ENCODE measurements at places on chromosomes 11 and 22.

DNA sequence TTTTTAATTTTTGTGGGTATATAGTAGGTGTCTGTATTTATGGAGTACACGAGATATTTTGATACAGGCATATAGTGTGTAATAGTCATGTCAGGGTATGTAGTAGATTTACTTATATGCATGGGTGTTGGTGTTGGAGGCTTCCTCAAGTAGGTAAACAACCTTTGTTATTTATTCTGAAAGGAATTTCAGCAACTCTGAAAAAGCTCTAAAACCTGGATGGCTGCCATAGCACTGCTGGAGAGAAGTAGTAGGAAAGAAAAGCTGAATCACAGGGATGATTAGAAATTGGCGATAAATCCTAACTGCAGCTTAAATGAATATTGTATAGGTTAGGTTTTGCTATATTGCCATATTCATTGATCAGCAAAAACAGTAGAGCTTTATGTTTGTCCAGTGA is 44.4 kb upstream of the ST14 start:
- DNase-seq = no peak

DNA sequence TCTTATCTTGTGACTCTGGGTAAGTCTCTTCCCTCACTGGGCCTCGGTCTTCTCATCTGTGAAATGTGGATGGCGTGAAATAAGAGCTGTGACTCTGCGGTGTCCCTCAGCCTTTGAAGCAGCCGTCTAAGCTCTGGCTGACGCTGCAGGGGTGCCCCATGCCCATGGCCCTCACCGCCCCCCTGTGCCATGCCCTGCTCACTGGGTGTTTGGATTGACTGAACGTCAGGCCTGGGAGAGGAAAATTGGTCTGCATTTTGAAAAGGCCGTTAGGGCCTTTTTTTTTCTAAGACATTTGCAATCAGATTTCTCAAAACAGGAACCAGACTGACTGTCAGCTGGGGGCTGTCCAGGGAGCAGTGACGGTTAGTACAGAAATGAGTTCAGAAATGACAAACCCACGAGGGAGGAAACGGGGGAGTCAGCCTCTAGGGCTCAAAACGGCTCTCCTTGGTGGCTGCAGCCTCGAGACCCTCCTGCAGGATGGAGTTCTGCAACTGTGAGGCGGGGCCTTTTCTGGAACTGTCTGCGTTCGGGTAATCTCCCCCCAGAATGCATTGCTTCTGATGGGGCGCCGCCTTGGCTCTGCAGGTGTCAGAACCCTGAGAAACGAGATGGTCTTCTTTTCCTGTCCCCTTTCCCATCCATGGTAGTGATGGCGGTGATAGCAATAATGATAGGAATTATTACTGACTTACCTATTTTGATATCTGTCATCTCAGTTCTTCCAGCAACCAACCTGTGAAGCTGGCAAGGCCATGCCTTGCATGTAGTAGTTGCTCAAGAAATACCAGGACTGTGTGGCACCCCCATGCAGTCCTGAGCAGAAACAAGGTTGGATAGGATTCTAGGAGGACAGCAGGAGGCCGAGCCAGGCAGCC is 2.0 kb downstream of the GRK2 start:
- DNase-seq = no peak

- DNase-seq = no peak
Measured at GRCh38 chr11:76553554-76554476, 109.0 kb downstream of the EMSY start.

GRCh38 chr11:65116370-65117205 is 913 bp downstream of the ZNHIT2 start:
- no peak for DNase-seq

DNA sequence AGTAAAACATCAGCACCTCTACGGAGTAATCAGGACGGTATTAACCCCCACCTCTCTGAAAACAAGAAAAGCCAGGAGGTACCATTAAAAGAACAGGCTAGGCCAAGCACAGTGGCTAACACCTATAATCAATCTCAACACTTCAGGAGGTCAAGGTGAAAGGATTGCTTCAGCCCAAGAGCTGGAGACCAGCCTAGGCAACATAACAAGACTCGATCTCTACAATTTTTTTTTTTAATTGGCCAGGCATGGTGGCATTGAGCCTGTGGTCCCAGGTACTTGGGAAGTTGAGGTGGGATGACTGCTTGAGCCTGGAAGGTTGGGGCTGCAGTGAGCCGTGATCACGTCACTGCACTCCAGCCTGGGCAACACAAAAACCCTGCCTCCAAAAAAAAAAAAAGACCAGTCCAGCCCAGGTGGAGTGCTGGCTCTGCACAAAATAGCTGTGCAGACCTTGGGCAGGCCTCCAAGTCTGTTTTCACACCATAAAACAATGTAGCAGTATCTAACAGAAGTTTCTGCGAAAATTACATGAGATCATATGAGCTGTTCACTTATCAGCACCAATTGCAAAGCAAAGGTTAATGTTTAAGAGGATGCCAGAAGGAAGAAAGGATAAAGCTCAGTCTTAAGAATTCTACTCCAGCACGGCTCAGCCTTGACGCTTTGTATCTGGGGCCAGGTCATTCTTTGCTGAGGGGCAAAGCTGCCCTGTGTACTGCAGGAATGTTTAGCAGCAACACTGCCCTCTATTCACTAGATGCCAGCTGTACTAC is 14.8 kb downstream of the CHKA start:
- DNase-seq = no peak

DNA sequence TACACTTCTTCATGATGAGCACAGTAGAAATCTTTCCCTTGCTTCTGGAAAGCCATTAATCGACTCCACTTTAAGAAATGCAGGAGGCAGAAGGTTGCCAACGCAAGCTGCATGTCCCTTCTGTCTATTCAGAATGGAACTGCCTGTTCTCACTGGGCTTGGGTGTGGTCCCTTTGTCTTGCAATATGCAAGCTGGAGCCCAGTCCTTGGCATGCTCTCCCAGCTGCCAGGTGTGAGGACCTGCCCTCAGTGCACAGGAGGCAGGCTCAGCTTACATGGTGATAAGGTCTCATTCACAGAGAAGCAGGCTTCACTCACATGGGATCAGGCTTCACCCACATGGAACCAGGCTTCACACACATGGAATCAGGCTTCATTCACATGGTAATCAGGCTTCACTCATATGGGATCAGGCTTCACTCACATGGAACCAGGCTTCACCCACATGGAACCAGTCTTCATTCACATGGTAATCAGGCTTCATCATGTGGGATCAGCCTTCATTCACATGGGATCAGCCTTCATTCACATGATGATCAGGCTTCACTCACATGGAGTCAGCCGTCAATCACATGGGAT is 59.2 kb upstream of the USP47 start:
- DNase-seq = no peak

- DNase-seq = no peak
Measured at GRCh38 chr11:76327756-76328388, 53.1 kb downstream of the THAP12 start.

DNA sequence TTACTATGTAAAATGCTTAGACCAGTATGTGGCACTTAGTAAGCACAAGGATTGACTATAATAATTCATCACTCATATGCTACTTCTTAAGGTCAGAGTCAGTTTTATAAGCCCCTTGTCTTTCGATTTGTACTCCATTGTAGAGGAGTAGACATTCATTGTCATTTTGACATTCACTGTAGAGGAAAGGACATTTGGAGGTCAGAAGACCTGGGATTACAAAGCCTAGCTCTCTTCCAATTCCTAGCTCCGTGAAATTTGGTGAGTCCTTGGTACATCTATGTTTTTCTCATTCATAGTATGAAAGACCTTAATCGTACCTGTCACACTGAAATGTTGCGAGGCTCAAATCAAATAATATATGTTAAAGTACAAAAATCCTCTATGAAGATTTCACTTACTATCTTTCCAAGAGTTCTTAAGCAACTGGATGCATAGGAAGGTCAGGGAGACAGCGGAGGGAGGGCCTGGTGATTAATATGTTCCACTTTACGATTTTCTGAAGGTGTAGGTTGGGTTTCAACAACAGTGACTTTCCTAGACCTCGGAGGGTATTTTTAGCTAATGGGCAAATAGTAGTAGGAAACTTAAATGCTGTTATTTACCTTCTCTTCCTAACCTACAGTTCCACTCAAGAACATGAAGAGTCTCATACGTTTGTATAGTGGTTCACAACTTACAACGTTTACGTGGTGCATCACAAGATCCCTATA is 1.4 kb upstream of the EMSY start:
- DNase-seq = no peak

GRCh38 chr11:86589856-86590589 is 82.4 kb downstream of the ME3 start:
- no peak for DNase-seq

GRCh38 chr22:19819911-19820879 is 34.5 kb downstream of the GNB1L start:
- no peak for DNase-seq

GRCh38 chr11:13347901-13348300 is 70.3 kb downstream of the BMAL1 start:
- DNase-seq = no peak

GRCh38 chr22:23823331-23823791 is 15.4 kb downstream of the DERL3 start:
- DNase-seq = no peak

- DNase-seq = no peak
Measured at GRCh38 chr11:88173956-88174355, 1.3 kb downstream of the RAB38 start.

DNA sequence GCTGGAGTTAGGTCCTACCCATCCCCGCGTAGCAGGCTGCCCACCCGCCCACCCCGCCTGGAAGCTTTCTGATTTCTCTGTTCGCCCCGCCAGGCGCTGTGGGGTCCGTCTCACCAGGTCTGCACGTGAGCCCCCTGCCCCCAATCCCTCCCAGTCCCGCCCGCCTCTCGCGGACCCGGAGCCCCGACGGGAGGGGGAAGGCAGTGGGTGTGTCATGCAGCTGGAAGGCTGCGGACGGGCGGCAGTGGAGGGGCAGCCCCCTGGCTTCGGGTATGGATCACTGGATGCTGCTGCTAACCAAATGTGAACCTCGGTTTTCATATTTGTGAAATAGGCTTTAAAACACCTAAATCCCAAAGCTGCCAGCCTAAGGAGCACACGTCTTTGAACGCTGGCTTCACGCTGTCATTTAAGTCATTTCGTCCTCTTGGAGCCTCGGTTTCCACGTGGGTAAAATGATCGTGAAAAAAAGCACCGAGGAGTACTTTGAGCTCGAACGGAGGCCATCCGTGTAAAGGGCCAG is 568 bp upstream of the BIK start:
- DNase-seq = no peak

DNA sequence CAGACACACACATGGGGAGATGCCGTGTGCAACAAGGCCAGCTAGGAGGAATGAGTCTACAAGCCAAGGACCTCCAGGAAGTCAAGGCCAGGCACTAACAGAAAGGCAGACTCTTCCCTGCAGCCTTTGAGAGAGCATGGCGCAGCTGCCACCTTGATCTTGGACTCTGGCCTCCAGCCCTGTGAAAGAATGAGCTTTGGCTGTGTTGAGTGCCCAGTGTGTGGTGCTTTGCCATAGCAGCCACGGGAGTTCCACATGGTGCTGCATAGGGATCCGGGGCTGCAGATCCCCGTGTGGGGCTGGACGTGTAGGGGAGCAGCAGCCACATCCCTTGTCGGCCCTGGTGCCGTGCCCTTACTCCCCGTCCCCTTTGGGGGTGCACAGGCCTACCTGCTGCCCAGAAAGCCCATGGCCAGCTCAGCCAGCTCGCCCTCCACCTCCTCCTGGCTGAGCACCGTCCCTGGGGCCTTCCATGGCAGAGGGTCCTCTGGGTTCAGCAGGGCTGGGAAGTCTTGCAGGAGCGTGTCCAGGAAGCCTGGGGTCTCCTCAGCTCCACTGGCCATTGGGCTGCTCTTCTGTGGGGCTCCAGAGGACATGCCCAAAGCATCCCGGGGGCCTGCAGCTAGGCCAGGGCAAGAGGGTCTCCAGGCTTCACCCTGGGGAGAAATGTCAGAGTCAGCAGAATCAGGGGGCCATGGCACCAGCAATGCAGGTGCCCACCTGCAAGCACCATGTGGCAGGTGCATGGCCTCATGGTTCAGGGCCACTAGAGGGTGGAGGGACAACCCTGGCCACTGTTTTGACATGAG is 7.0 kb downstream of the PPM1F start:
- no peak for DNase-seq

DNA sequence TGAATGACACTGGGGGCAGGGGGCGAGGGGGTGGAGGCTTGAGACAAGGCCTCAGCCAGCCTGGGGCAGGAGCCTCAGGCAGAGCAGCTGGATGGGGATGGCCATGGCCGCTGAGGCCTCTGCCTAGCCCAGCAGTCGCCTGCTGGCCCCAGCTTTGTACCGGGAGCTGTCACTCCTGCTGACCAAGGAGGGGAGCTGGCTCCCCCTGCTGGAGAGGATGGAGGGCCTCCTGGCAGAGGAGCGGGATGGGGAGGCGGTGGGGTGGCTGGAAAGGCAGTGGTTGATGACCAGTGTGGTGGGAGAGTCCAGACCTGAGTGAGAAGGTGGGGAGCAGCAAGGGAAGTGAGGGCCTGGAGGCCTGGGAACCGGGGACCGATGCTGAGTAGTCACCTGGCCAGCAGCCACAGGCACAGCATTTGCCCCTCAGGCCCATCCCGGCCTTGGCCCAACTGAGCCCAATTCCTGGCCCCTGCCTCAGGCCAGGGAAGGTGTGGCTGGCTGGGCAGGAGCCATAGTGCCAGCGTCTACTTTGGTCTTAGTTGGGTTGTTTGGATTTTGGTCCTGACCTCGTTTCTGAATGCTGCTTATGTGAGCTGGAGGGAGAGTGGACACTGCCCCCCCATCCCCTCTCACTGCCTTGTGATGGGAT is 6.0 kb upstream of the SUSD2 start:
- DNase-seq = no peak

DNA sequence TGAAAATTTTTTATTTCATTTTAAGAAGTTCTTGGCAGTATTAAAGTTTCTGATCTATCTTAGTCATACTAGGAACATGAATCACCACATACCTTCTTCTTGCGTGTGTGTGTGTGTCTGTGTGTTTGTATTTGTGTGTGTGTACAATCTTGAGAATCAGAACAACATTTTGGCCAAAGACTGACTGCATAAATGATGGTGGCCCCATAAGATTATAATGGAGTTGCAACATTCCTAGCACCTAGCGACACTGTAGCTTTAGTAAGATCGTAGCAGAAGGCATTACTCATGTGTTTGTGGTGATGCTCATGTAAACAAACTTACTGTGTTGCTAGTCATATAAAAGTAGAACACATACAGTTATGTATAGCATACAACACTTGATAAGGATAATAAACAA is 205.4 kb downstream of the FAM76B start:
- DNase-seq = no peak

DNA sequence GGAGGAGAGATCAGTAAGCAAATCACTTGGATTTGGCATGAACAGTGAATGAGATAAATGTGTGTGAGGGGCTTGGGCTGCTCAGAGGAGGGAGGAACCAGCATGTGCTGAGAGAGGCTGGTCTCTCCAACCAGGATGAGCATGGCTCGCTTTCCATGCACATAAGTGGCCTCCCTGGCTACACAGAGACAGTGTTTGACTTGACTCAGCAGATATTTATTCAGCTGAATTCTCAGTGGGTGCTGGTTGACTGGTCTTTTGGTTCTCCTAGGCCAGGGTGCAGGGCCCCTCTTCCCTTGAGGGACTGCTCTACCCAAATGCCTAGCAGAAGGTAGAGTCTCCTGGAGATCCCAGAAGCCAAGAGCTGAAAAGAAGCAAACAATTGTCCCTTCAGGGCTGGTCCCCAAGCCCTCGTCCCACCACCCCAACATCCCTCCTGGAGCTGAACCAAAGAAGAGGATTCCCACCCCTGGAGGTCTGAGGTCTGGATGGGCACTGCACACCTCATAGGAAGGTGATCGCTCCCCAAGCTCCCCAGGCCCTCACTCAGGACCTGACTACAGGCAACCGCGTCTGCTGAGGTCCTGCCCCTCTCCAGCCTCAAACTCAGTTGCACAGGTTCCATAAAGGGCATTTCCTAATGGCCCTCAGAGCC is 3.3 kb upstream of the TRIM29 start:
- DNase-seq = no peak

All from SK-N-MC (cell line).